ENCODE measurements at places on chromosomes 2 and 18.

DNA sequence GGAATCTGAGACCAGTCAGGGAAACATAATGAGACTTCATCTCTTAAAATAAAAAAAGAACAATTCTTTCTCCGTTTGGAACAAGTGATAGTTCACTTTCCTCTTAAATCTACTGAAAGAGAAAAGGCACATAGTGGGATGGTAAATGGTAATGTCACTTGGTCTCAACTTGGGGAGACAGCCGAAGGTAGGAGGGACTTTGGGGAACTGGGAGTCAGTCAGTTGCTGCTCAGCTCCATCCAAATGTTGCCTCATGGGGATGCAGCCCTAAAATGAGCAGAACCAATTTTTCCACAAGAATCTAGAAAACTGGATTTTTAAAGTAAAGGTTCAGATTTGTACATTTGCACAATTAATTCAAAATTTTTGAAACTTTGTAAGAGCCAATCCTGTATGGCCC is 19.2 kb downstream of the RASGRP3 start:
- DNase-seq = no peak

GRCh38 chr2:214139630-214140284 is 271.1 kb upstream of the VWC2L start:
- DNase-seq = no peak

DNA sequence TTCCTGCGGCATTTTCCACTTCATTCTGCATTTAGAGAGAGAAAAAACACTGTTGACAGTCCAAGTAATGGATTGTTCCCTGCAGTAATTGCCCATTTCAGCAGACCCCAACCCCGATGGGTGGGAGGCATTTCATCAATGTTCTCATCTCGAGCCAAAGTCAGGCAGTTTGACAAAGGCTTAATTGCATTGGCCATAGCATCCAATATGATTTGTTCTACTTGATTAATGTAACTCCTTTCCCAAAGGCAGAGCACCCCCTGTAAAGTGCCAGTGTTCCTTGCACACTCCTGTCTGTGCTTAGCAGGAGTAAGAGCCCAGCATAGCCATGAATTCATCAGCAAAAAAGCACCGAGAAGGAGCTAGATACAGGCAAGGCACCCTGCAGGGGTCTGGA is 174.4 kb downstream of the SEPTIN10 start:
- no peak for DNase-seq

DNA sequence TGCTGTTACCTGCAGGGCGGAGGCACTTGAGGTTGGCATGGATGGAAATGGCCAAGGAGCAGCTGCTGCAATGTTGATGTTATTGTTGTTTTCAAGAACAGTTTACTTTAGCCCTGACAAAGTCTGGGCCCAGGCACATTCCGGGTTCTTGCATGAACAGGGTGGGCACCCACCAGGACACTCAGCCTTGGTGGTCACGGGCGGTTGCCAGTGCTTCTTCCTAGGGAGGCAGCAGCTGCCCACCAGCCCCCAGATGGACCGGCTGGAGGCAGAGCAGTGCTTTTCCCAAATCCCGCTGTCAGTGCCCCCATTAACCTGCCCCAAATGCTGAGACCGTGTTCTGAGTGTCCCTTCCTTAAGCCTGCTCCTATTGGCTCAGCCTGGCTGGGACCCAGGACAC is 38.5 kb upstream of the B3GNT7 start:
- DNase-seq = no peak

DNA sequence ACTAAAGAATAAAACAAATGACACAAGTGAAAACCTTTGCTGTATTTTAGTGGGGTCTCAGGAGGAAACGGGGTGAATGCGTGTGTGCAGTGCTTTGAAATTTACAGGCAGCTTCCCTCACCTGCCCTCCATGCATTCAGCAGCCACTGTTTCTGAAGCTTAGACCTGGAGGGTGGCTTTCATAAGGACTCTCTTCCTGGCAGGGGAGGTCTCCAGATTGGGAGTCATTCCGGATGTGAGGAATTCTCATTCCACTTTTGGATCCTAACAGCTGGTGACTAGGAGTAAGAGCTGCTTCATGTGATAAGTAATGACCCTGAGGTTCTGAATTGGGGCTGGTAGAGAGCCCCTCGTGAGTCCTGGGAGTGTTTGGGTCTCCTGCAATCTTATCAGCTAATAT is 192.5 kb downstream of the SH3BP4 start:
- no peak for DNase-seq

DNA sequence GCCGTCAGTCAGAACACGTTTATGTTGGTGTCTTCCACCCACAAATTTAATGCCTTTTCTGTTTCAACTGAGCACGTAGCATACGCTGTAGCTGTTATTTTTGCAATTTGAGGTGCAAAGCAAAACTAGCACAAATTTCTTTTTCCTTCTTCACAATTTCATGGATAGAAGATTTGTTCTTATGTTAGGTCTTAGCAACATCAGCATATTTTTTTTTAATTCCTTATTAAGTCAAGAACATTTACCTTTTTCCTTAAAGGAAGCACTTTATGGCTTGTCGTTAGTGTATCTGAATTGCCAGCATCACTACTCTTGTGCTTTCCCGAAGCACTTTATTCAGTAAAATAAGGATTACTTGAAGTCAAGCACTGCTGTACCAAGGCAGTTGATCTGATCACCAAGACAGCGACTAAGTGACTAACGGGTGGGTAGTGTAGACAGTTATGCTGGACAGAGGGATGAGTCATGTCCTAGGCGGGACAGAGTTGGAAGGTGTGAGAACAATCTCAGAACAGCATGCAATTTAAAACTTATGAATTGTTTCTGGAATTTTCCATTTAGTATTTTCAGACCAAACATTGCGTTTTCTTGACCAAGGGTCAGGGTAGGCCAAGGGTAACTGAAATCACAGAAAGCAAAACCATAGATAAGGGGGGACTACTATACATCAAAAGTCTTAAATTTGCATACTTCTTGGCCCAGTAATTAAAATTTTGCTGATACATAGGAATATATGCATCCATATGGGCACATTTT is 13.3 kb downstream of the BABAM2 start:
- no peak for DNase-seq

DNA sequence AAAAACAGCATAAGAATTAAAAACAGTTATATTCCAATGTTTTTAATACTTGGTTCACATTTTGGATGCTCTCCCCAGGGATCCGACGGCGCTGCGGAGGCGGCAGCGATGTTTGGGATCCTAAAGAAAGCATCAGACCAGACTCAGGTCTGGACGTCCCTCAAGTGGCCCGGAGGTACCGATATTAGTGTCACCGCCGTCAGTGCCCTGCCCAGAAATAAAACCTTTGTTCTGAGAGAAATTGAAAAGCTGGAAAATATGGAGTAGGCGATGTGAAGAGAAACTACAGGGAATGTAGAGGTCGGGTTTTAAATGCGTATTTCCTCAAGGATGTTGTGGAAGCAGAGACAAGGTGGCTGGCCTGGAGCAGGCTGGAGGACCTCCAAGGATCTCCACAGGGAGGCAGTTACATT is 683 bp upstream of the TBC1D8 start:
- no peak for DNase-seq

- no peak for DNase-seq
These were observed 13.8 kb upstream of the TTC27 start for GRCh38 chr2:32614084-32614483.

- DNase-seq = no peak
These were observed 84.0 kb upstream of the DSEL start for GRCh38 chr18:67600181-67601180.

GRCh38 chr2:101854877-101855276 is 136.9 kb upstream of the IL1R2 start:
- DNase-seq = no peak

DNA sequence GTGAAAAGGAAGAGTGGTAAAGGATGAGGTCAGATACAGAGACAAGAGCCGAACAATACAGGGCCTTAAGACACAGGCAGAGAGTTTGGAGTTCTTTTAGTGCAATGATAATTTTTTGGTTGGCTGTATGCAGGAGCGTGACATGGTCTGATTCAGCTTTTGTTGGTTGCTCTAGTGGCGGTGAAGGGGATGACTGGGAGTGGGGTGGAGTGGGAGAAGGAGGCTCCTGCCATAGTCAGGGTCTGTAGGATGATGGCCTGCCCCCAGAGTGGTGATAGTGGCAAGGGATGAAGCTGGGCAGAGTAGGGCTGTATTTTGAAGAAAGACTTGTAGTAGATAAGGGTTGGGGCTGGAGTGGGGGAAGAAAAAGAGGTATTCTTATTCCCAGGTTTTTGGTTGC is 306.6 kb upstream of the VWC2L start:
- DNase-seq = no peak

- no peak for DNase-seq
These were observed 155.5 kb downstream of the CLIP4 start for GRCh38 chr2:29270701-29271121.

DNA sequence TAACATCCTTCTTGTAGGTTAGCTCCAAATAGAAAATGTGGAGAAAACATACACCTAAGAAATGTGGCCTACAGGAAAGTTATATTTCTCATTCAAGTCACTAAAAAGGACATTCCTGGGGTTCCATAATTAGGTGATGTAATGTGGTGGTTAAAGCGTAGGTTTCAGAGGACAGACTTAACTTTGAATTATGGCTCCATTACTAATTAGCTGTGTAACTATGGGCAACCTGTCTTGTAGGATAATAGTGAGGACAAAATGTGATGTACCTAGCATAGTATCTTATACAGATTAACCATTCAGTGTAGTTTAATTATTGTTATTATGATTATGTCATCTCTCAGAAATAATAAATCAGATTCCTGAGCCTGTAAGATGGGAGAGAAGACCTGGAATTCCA is 602.5 kb downstream of the TSN start:
- no peak for DNase-seq

DNA sequence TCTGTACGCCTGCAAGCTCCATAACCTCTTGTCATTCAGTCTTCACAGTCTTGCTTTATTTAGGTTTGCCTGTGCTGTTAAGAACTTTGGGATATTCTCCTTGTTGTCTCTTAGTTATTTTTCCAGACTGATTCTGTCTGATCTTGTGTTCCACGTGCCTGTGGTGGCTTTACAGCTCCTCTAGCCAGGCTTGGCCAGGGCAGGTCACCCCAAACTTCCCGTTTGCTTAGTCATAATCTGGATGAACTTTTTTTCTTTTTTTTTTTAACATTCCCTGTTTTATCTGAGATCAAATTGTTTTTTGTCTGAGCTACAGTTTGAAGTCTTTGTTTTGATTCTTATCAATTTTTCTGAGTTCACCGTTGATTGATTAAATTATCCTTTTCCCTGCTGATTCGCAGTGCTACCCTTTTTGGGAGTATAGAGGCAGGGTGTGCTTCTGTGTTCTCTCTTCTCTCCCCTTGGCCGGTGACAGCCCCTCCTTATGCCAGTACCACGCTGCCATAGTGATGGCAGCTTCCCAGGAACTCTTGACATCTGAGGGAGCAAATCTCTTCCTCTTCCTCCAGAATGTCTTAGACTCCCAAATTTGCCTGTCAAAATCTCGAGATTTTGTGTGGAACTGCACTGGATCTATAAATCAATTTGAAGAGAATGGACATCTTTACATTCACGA is 2.5 kb downstream of the SP100 start:
- DNase-seq = no peak

DNA sequence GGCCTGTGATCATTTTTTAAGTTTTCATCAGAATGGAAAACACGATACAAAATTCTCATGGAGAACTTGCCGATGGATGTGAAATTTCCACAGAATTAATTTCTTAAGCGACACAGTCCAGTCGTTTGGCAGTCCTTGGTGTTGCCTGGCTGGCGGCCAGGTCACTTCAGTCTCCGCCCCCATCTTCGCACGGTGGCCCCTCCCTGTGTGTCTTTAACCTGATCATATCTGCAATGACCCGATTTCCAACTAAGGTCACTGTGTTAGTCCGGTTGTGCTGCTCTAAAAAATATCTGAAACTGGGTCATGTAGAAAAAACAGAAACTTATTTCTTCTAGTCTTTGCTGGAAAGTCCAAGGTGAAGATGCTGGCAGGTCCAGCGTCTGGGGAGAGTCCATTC is 44.5 kb upstream of the COPS8 start:
- DNase-seq = no peak

- no peak for DNase-seq
These were observed 688.8 kb upstream of the PIK3C3 start for GRCh38 chr18:41266204-41266603.

- DNase-seq = no peak
These were observed 3.0 kb downstream of the MEIS1 start for GRCh38 chr2:66437691-66438497.

- DNase-seq = no peak
These were observed 989.7 kb upstream of the CRIM1 start for GRCh38 chr2:35365859-35366258.

GRCh38 chr2:109277406-109277805 is 148.4 kb downstream of the SH3RF3 start:
- DNase-seq = no peak

GRCh38 chr2:82289446-82289845 is 1984.9 kb upstream of the LRRTM1 start:
- DNase-seq = no peak

DNA sequence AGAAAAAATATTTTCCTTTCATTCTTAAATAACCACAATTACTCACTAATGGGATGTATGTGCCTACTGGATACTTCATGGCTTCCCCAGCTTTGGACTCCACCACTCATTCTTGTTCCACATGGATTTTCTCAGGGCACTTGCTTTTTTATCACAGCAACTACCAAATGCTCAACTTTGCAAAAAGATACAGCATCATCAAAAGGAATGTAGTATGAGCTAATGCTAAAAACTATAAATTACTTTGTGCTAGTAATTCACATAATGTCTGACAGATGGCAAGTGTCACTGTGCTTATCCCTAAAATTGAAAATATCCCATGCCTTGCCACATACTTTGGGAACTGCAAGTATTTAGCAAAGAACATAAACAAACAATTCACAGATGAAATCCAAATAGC is 130.4 kb upstream of the ZFP36L2 start:
- DNase-seq = no peak

GRCh38 chr18:23938901-23939341 is 75.6 kb upstream of the TTC39C start:
- no peak for DNase-seq

GRCh38 chr18:61955644-61956043 is 62.8 kb upstream of the RNF152 start:
- DNase-seq = no peak

DNA sequence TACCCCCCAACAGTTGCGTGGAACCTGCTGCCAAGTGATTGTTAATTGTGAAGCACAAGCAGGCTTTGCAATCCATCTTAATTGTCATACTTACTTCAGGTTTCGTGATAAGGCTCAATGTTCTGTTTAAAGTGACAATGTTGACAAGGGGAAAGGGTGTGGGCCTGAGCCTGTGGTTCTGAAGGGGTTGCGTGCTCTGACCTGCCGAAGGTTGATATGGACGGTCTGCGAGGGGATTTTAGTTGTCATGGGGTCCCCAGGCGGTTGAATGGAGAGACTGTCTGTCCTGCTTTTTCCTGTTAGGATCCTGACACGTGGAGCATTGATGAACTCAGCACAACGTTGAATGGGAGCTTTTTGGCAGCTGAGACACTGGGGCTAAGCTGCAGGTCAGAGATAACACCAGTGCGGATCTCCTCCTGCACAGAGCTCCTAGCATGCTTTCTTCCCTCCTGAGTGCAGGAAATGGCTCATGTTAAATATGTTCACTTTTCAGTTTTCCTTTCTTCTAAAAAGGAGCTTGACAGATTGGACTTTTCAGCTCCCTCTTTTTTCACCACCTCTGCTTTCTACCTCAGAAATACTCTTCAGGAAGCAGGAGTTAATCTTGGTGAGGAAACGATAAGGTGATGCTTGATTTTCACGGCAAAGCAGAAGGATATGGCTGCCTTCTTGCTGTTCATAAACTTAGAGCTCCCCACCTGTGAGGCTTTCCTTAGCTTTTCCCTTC is 62.9 kb upstream of the ZEB2 start:
- DNase-seq = no peak

GRCh38 chr2:241234066-241234790 is 45.8 kb downstream of the ANO7 start:
- no peak for DNase-seq

Data from stimulated activated CD4-positive, alpha-beta T cell treated with anti-CD3 and anti-CD28 coated beads, Interleukin-4, amount 100 ng/mL, for 4 hours (primary cell).